ENCODE measurements at places on chromosomes 1 and 21.
A peak's percentile ranks its signal among the peaks of the same experiment; 100 is the strongest.

DNA sequence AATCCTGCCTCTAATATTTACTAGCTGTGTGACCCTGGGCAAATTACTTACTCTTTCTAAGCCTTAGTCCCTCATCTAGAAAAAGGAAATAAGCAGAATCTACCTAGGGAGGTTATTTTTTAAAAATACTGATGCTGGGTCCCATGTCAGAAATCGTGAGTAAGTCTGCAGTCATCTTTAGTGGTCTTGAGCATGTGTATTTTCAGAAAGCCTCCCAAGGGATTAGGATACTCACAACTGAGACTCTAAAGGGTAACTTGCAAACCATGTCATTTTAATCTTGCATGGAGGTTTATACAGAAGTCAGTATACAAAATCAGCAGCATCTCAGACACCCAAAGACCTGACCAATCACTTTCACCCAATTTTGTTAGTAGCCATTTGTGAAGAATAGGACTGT is 43.2 kb downstream of the DSTYK start:
- no peak for DNase-seq

- no peak for DNase-seq
These were observed 47.8 kb upstream of the ECE1 start for GRCh38 chr1:21337928-21338572.

- no peak for DNase-seq
These were observed 45.7 kb downstream of the ACOT7 start for GRCh38 chr1:6347641-6348487.

DNA sequence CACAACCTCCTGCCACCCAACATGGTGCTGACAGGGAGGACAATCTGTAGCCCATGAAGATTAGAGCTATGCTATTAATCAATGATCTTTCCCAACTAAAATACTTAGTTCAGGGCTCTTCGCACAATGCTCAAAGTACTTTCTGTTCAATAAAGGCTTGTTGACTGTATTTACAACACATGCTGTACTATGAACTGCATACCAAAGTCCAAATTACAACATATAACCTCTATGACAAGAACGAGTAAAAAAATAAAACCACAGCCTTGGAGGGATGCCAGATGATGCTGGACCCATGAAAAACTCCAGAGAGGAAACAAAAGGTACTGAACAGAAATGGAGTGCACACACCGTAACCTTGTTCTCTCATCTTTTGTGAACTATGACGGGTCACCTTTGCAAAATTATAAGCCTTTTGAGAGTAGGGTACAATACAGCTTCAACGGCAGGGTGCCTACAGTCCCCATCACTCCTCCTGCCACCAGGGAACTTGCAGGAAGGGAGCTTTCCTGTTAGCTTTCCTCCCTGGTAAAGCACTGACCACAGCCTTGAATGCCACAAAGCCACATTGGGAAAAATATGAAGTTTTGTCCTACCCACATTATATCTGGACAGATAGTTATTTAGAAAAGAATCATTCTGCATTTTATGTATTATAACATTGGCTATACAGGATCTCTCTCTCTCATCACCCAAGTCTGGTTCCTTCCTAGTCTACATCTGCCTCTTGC is 175.6 kb downstream of the NRIP1 start:
- DNase-seq = no peak

DNA sequence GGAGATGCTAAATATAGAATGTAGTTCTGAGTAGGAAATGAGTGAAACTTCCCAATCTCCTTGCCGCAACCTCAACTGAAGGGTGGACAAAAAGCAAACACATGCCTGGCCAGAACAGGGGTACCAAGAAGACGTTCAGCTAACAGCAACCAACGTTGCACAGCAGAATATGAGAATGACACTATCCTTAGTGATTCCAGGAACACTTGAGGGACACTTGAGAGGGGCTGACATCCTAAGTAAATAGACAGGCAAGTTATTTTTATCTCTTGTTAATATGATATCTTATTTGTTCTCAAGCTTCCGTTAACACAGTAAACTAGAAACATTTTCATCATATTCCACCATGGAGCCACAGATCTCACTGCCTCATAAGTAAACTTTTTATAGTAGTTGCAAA is 908 bp downstream of the KRTAP19-1 start:
- no peak for DNase-seq

- no peak for DNase-seq
These were observed 746 bp upstream of the LAMC1 start for GRCh38 chr1:183022202-183023145.

GRCh38 chr1:41811051-41811795 is 107.5 kb downstream of the HIVEP3 start:
- DNase-seq = no peak

GRCh38 chr1:67285780-67286488 is 21.7 kb upstream of the IL12RB2 start:
- DNase-seq = no peak

- DNase-seq = no peak
These were observed 14.5 kb downstream of the ASAP3 start for GRCh38 chr1:23469372-23469982.

DNA sequence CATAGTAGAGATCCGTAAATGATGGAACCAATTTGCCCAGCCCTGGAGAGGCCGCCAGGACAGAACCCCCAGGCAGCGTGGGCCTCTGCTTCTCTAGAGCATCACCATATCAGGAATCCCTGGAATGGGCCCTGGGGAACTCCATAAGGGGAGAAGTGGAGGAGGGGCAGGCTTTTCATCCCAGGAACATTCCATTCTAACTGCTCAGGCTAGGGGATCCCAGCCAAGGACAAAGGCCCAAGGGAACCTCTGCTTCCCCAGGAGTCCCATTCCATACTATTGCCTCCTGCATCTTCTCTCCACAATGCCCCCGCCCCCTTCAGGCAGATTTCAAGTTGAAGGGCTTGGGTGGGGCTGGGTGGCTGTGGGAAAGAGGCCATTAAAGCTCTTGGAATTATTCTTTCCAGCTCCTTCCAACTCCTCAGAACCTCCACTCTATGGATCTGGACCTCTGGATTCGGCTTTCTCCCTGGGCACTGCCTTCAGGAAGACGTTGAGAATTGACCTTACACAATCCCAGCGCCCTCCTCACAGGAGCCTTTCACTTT is 6.0 kb downstream of the TRNP1 start:
- peak; percentile 10 for DNase-seq

DNA sequence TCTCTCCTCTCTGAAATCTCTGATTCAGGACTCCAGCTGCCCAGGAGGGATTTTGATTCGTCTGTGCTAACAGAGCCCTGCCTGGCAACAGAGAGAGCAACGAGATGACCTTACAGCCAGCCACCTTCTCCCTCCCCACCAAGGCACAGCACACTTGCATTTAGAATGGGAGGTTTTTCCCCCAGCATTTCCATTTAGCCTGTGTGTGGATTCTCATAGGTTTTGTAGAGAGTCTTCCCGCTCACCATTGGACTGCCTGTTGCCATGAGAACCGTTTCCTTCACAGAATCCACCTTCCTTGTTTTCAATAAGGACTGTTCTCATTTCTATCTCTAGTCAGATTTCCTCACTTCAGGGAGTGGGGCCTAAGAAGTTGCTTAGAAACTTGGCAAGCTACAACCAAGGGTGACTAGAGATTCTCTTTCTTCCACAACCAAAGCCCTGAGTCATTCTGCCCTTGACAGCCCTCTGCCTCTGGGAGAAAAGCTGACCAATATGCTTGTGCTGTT is 5.8 kb upstream of the IKBKE start:
- DNase-seq = no peak

GRCh38 chr1:203040513-203041275 is 14.4 kb downstream of the PPFIA4 start:
- DNase-seq = no peak

DNA sequence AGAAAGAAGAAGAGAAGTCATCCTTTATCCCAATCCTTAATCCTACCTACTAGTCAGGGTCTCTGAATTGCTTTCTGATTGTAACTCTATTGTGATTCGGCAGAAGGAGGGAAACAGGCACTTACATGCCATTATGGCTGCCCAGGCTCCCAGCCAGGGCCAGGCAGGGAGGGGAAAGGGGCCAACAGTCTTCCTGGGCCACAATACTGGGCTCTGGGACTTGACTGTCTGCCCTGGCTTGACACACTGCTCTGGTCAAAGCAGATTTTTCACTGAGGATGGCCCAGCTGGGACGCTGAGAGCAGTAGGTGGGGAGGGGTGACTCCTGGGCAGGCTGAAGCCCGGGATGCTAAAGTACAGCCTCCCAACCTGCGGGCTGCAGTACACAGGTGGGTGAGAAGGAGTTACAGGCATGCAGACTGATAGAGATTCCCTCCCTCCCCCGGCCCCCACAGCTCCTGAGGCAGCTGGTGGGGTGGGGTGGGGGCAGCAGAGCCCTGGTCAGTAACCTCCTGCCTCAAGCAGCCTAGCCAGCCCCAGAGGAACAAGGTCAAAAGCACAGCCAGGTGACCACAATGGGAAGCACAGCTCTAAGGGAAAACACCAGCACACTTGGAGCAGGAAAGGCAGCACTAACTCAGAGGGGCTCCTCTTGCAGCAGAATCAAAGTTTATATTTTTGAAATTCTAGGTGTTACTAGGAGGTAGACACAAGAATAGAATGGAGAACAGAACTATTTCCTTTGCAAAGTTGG is 25.3 kb downstream of the KCND3 start:
- DNase-seq = no peak

DNA sequence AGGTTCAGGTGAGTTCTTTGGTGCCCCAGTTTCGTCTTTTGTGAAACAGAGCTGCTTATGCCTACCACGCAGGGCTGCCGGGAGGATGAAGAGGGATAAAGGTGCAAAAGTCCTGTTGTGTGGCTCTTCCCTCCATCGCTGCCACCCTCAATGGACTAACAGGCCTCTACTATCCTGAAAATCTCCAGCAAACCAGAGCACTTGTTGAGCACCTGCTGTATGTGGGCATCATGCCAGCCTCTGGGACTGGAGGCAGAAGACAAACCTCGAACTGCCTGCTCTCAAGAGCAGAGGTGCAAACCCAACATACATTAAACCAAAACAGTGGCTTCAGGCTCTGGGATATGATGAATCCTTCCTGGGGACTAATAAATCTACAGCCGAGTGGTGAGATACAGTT is 174.1 kb downstream of the ACTL8 start:
- DNase-seq = no peak

GRCh38 chr1:49841767-49842166 is 182.0 kb downstream of the AGBL4 start:
- no peak for DNase-seq

DNA sequence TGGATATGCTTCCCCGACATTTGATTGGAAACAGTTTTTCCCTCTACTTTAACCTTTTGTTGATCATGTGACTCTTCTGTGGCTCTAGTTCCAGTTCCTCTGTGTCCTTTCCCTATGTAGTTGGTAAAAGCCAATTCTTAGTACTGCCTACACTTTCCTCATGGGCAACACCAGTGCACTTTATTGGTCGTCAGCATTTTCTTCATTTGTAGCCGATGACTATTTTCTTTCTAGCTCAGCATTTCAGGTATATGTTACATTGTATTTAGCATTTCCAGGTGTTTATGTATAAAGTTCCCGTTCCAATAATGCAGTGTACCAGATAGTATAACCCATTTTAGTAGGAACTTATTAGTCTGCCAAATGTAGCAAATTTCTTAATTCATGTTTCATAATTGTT is 27.6 kb upstream of the B3GALT2 start:
- no peak for DNase-seq

DNA sequence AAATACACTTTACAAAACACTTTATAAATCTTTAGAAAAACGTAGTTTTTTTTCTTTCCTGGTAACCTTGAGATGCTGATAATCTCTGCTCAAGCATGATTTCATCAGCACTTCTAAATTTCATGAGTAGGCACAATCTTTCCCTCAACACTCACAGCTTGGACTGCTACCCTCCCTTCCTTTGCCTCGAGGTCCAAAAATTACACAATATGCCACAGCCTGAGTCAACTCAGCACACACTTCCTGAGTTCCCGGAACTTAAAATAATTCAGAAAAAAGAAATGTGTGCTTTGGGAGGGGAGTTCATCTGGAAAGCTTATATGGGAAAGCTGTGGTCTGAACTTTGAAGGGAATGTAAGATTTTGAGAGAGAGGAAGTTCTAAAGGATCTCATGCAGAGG is 5.9 kb downstream of the CLCA2 start:
- DNase-seq = no peak

- DNase-seq = no peak
These were observed 126.4 kb upstream of the C1orf21 start for GRCh38 chr1:184260382-184260781.

GRCh38 chr1:202580619-202581018 is 129.6 kb downstream of the SYT2 start:
- DNase-seq = no peak

GRCh38 chr21:44995343-44995941 is 55.6 kb downstream of the SLX9 start:
- no peak for DNase-seq

DNA sequence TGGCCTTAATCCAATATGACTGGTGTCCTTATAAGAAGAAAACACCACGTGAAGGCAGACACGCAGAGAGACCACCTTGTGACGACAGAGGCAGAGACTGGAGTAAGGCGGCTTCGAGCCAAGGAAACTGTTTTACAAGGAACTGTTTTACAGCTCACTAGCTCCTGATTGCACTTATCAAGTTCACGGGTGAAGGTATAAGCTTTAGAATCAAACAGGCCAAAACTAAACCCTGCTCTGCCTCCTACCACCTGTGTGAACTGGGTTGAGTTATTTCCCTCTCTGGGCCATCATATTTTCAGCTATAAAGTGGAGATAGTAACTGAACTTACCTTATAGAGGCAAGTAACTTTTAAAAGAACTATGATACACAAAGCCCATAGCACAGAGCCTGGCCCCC is 166.9 kb upstream of the NFIA start:
- no peak for DNase-seq

DNA sequence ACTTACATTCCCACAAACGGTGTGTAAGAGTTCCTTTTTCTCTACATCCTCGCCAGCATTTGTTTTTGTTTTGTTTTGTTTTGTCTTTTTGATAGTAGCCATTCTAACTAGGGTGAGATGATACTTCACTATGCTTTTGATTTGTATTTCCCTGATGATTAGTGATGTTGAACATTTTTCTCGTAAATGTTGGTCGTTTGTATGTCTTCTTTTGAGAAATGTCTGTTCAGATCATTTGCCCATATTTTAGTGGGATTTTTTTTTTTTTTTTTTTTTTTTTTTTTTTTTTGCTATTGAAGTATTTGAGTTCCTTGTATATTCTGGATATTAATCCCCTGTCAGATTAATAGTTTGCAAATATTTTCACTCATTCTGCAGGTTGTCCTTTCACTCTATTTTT is 19.2 kb upstream of the GPR161 start:
- DNase-seq = no peak

- DNase-seq = no peak
These were observed 43.4 kb downstream of the KCNJ15 start for GRCh38 chr21:38300141-38300578.

- DNase-seq = no peak
These were observed 20.8 kb downstream of the TSEN15 start for GRCh38 chr1:184072376-184072775.

DNA sequence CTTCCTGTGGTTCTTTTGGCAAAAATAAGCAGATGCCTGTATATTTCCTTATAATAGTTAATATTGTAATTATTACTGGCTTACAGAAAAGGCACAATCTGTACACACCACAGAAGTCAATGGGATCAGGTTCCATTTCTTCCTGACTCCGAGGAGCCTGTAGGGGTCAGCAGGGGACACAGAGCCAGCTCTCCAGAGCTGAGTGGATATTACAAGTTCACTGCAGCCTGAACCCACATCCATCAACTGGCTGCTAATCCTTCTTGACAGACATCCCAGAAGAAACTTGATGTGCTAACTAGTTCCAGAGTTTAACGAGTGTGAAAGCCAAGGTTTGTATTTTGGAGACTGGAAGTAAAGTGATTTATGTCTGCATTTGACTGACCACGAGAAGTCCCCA is 203.8 kb downstream of the LMX1A start:
- DNase-seq = no peak

GRCh38 chr1:206708058-206708457 is 23.4 kb downstream of the MAPKAPK2 start:
- no peak for DNase-seq

Data from NCI-H187 treated with DMSO at 0.1 percent for 48 hours (cell line).